ENCODE measurements at places on chromosomes 1 and 21.

GRCh38 chr1:205348554-205349487 lies 7.9 kb downstream of the KLHDC8A start:
- no peak for DNase-seq

GRCh38 chr1:187634940-187635339 lies 806.2 kb downstream of the PLA2G4A start:
- DNase-seq: no peak

- DNase-seq: no peak
These were observed 10.7 kb upstream of the ZP4 start for GRCh38 chr1:237901299-237901934.

- no peak for DNase-seq
These were observed 31.3 kb downstream of the NEK7 start for GRCh38 chr1:198187973-198188588.

- DNase-seq: no peak
These were observed 111.2 kb downstream of the FASLG start for GRCh38 chr1:172770071-172770470.

DNA sequence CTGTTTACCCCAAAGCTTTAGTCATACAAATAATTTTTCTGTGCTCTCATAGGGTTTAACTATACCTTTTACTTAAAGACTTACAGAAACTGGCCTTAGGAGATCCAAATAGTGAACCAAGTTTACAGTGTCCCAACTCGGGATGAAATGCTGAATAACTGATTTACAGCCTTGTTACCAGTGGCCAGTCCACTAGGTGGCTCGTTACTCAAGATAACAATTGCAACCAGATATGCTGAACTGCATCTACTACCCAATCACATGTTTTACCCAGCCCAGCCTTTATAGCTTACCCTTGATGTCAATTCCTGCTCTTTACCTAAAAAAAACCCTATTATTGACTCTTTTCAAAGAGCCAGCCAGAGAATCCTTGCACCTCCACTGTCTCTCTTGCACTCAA lies 1148.8 kb upstream of the ADGRL4 start:
- DNase-seq: no peak

GRCh38 chr1:23394181-23394580 lies 24.5 kb upstream of the ZNF436 start:
- DNase-seq: peak; percentile 89

- no peak for DNase-seq
These were observed 59.2 kb downstream of the KRTAP19-8 start for GRCh38 chr21:30979054-30979453.

DNA sequence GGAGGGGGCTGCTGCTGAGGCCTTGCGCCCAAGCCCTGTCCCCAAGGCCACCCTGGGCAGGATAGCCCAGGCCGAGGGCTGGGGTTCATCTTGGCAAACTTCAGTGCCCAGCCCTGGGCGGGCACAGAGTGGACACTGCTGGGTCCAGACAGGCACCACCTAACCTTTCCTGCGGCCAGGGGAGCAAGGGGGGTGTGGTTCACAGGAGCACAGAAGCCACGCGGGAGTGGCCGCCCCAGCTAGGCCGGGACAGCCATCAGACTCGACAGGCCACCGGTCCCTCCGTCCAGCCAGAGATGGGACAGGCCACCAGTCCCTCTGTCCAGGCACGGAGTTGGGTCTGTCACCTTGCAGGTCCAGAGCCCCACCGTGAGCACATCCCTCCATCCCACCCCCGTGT lies 28.9 kb downstream of the ARHGEF16 start:
- no peak for DNase-seq

DNA sequence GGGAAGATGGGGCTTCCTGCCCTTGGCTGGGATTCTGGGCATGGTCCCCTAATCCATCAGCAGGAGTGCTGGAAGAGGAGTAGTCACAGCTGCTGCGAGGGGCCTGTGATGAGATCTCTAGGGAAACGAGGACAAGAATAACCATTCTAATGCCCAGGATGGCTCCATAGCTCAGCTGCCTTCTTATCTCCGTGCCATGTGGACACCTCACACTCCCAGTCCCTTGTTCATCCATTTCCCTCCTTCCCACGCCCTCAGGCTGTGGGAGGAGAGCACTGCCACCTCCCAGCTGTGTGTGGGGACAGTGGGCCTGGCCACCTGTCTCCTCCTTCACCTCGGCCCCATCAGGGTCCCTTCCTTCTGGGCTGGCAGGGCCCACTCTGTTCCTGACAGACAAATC lies 16.1 kb upstream of the ETV3 start:
- no peak for DNase-seq

GRCh38 chr1:18944810-18945209 lies 11.7 kb downstream of the IFFO2 start:
- no peak for DNase-seq

GRCh38 chr1:24551960-24552571 lies 3.8 kb upstream of the NCMAP start:
- DNase-seq: no peak

- DNase-seq: no peak
These were observed 159.6 kb downstream of the TOMM20 start for GRCh38 chr1:234969011-234969441.
